Right renal pelvis (tissue), 4 donors: ENCODE measurements at places on chromosomes 2 and 18. TPM values are rescaled to one million over a fixed set of nuclear protein-coding genes. Genes with fewer than 3 reads are reported as not detected.

DNA sequence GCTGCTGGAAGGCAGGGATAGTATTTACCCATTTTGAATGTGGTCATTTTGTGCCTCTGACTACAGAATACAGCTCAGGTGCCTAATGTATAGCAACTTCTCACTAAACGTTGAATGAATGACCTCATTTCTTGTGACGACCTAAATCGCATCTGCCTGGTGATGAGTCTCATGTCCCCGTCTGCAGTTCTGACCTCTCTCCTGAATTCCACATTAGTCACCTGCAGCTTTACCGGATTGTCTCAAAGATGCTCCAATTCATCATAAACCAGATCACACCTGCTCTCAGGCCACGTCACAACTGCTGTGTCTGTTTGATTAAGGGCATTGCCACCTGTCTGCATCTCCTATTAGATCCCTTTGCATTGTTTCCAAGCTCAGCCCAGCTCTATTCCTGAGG is 133.6 kb upstream of the MYT1L start:
- no peak for DNase-seq

DNA sequence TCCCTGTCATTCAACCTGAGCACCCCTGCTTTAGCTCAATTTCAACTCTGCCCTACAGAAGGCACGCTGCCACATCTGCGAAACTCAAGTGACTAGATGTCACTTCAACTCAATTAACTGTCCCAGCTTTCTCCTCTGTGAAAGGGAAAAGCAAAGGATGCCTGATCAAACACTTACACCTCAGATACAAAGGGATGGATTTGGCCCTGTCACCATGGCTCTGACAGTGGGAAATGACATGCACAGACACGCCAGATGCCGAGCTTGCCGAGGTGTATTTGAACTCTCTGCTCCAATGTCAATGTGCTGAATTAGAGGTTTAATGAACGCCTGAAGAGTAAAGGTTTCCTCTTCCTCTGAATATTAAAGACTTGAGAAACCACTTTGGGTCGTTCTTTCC is 481.1 kb downstream of the CBLN2 start:
- DNase-seq = no peak

GRCh38 chr2:108911807-108912628 is 77.0 kb downstream of the EDAR start:
- DNase-seq = no peak

GRCh38 chr2:197677483-197677882 is 2.1 kb upstream of the RFTN2 start:
- no peak for DNase-seq

GRCh38 chr2:132037527-132038178 is 124.1 kb downstream of the ANKRD30BL start:
- no peak for DNase-seq

DNA sequence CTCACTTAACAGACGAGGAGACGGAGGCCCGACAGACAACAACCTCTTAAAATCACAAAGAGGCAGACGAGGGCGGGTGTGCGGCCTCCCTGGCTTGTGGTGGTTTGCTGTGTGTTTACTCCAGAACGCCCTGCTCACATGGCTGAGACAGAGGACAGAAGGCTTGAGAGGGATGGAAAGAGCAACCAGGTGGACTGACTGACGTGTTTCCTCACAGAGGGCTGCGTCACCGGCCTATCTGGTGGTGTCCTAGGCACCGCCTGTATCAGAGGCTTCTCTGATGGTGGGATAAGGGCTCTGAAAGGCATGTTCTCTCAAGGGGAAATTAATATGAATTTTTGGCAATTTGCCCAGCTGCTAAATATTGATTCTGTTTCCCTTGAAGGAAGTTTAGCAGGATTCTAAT is 47.0 kb upstream of the RALBP1 start:
- DNase-seq = no peak

DNA sequence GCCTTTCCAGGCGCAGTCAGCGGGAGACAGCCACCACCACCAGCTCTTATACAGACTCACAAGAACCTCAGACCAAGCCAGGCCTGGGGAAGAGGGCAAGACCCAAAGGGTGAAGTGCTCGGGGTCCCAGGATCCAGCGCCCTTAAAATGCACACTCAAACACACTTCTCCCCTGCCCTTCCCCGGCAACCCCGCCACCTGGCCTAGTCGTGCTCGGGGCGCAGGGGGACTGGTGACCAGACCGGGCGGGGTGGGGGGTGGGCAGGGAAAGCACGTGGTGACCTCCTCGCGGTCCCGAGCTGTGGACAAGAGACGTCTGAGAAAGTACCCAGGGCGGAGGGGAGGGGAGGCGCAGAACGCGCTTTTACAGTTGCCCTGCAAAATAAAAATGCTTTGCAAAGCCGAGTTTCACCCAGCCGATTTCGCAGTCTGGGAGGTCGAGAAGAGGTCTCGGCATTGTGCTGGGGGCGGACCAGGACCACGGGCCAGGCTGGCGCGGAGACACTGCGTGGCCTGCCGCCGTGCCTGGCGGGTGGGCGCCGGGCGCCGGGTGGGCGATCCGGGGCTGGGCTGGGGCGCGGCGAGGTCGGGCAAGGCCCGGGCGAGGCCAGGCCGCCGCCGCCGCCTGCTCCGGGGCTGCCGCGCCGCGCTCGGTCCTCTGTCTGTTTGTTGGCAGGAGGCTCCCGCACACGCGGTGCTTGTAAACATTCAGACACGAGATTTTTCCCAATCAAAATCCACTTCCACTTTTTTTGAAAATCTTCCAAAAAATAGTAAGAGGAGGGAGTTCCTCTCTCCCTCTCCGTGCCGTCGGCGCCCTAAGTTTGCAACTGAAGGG is 2.0 kb downstream of the BCL11A start:
- DNase-seq = no peak

GRCh38 chr2:222239091-222239490 is 59.7 kb downstream of the PAX3 start:
- DNase-seq = no peak

DNA sequence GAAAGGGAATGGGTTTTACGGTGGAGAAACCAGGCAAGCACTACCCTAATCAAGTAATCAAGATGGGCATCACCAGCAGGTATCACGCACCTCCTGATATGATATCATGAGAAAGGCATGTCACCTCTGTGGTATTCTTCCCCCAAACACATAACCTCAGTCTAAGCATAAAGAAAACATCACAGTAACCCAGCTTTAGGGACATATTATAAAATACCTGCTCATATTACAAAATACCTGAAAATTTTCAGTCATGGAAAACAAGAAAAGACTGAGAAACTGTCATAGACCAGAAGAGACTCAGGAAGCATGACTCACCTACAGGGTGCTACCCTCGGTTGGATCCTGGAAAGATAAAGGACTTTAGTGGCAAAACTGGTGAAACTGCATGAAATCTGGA is 30.5 kb downstream of the GCKR start:
- DNase-seq = no peak

DNA sequence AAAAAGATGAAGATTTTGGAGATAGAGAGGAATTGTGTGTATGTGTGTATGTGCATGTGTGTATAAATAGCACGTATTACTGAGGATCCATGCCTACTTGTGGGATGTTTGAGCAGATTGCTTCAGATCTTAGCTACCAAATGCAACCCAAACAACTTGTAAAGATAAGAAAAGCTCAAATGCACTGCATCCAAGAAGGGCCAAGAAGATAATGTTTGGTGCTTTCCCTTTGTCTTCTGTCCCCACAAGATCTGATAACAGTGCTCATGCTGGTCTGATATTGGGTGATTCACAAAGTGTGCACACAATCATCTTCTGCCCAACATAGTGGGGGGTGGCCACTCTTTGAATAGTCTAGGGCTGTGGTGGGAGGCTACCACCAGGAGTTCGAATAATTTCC is 284.8 kb upstream of the CYRIA start:
- DNase-seq = no peak

DNA sequence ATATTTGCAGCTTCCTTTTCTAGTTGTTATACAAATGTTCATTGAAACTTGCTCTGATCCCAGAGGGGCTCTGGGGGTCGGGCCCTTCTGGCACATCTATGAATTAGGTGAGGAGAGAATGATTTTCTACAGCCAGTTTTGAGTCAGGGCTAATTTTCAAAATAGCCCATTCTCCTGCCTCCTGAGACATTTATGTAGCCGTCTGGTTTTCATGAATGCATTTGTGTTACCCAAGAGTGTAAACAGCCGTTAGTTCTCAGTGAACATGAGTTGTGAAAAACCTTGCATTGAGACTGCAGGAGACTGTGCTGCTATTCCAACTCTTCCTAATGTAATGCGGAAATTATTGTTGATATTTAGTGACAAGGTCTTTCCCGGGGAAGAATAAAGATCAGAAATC is 122.5 kb downstream of the ICOS start:
- no peak for DNase-seq

DNA sequence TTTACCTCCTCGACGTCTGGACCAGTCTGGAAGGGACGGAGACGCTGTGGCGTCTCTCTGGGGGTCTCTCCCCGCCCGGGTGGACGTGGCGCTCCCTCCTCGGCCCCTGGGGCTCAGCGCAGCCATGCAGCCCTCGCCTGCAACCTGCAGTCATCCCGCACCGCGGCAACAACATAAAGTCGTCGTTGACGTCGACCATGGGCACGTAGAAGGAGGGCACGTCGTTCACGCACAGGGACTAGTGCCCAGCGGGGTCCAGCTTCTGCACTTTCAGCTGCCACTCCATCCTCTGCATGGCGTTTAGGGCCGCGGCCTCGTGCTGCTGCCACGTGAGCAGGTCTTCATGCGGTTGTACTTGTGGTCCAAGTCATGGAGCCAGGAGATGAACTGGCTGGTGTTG is 889.6 kb upstream of the LRRTM1 start:
- no peak for DNase-seq

DNA sequence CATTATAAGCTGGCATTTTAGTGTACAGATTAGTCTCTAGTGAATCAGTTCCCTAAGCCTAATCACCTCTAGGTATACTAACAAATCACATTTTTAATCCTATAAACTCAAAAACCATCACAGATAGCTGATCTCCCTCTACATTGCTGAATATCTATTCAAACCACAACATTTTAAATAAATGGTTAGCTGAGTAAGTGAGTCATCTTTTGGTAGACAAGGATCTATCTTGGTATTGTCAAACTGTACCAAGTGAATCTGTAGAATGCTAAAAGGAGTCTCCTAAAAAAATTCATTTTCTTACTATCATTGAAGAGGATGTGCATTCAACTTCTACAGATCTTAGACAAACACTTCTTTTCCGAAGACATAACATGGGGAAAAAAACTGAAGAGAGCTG is 40.7 kb downstream of the INO80D start:
- no peak for DNase-seq

DNA sequence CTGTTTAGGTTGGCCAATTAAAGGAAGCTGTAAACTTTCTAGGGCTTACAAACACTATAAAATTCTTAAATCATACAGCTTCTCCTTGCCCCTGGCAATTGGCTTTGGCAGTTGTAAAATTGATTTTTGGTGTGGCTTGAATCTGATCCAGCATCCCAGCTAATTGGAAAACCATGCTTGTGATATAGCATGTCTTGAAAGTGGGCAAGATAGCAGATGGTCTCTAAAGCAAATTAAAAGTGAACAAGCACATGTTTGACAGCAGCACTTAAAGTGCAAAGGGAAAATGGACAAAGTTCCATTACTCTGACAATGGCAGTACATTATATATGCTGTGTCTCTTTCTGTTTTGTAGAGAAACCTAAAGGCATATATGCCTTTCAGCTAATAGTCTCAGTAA is 302.9 kb upstream of the NXPH2 start:
- no peak for DNase-seq

Gene RESP18
- not detected for polyA plus RNA-seq

Gene LYG2
- polyA plus RNA-seq = not detected

Gene SEMA4F
- polyA plus RNA-seq = 8.1 TPM

Gene ITGA4
- 37.6 TPM for polyA plus RNA-seq

Gene GAREM2
- polyA plus RNA-seq = 9.0 TPM

Gene RAD51AP2
- 0.18 TPM for polyA plus RNA-seq
